ENCODE measurements at places on chromosomes 2 and 18.

DNA sequence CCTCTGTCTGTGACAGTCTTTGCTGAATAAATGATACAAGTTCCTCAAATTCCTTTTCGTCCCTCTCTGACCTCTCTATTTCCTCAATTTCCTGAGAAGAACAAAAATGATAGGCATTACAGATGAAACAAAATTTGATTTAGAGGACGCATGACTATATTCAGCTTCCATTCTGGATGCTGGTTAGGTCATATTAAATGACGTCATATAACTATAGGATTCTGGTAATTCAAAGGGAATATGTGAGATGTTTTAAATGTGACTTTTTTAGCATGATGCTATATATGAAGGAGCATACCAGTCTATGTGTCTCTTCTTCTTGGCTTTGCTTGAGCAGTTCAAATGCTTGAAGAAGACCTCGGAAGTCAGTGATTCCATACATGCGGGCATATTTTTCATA lies 102.3 kb downstream of the TTN start:
- DNase-seq = no peak

- no peak for DNase-seq
Measured at GRCh38 chr2:25606892-25607291, 66.5 kb downstream of the DTNB start.

DNA sequence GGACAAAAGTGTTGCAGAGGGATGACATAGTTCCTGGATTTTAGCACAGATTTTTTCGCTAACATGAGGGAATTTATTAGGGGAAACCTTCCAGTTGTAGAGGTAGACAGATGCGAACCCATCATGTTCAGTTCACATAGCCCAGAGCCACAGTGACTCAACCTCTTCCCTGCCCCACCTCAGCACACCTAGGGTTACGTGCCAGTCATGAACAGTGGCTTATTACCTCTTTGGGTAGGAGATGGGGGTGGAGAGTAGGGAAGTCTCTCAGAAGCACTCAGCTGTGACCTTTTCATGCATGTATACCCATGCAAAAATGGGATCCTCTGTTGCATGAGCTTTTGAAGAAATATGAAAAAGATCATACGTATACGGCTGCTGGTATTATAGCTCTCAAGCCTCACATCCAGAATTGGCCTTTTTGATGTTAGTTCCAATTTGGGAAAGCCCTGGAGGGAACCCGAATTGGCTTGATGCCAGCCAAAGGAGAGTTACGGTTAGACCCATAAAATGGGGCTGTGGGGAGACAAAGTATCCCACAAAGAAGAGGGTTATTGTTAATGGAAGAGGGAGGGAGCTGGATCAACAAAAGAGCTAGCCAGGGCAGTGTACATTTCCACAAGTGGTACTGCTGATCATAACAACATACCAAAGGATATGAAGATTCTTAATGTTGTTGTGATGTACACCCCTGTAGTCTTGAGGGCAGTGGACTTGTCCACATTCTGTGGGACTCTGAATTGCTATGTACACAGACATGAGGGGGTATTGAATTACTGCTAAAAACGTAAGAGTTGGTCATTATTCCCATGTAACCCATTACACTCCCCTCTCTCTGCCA lies 4.9 kb downstream of the TANC1 start:
- no peak for DNase-seq

GRCh38 chr18:46711444-46711863 lies 45.4 kb downstream of the ST8SIA5 start:
- no peak for DNase-seq

DNA sequence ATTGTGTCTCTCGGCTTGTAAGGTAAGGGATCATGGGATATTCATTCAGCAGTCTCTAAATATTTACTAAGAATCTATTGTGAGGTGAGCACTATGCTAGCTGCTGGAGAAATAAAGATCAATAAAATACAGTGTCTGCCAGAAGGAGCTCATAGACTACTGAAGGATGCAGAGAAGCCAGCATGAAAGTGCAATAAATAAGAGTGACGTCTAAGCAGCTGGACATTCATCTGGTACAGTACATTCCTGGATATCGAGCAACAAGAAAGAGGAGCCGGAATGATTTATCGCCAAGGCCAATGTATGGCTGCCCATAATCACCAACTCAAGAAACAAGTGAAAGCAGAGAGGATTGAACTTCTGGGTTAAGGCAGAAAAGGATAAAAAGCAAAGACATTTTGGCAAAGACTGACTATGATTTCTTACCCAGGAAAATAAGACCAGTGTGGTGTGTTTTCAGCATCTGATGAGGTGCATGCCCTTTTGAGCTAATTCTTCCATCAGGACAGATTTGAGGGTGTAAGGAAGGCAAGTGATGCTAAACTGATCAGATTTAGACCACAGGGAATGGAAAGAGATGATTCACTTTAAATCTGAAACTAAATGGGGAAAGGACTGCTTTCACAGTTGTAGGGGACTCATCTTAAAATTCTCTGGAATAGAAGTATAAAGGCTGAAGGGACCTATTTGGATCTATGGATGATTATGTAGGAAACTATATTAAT lies 18.7 kb upstream of the LMAN1 start:
- DNase-seq = no peak

- DNase-seq = no peak
Measured at GRCh38 chr2:149296031-149296430, 34.4 kb upstream of the LYPD6 start.

DNA sequence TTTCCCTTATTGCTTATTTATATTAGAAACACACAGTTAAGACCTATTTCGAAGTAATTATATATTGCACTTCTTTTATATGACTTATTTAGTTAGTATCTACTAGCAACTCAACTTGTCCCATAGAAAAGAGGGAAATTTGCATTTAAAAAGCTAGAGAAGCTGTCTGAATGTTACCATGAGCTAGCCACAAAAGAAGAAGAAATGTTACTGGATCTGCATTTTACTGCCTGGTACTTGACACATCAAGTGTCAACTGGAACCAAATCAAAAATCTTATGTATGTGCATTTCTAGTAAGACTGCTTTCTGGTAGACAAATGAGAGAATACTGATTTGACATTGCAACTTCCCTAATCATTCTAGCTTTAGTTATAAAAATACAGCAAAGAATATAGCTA lies 424.6 kb upstream of the VRK2 start:
- no peak for DNase-seq

- DNase-seq = no peak
Measured at GRCh38 chr2:211513446-211513845, 957.0 kb downstream of the CPS1 start.

- no peak for DNase-seq
Measured at GRCh38 chr2:213285404-213285803, 1.1 kb downstream of the SPAG16 start.

DNA sequence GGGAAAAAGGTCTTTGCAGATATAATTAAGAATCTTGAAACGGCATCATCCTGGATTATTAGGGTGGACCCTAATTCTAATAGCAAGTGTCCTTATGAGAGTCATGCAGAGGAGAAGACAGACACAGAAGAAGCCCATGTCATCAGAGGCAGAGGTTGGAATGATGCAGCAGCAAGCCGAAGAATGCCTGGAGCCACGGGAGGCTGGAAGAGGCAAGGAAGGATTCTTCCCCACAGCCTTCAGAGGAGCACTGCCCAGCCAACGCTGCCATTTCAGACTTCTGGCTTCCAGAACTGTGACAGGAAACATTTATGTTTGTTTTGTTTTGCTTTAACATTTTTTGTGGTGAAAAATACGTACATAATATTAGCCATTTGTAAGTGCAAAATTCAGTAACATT lies 72.3 kb downstream of the MCFD2 start:
- no peak for DNase-seq

GRCh38 chr2:40430776-40431599 lies 20.9 kb downstream of the SLC8A1 start:
- no peak for DNase-seq

- no peak for DNase-seq
Measured at GRCh38 chr2:234478121-234478858, 18.6 kb downstream of the ARL4C start.

GRCh38 chr2:610491-610890 lies 66.7 kb downstream of the TMEM18 start:
- no peak for DNase-seq

DNA sequence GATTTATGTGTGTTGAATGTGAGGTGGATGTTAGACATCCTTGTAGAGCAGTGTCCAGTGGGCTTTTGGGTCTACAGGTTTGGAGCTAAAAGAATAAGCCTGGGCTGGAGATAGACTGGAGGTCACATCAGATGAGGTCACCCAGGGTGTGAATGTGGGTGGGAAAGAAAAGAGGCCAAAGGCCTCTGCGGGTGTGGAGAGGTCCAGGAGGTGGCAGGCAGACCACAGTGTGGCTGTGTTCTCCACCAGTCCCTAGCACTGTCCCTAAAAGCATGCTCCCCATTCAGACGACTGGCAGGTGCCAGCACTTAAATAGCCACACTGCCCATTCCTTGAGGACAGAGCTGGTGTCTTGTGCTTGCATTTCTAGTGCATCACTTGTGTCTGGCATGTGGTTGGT lies 4.1 kb downstream of the ATG4B start:
- DNase-seq = no peak

- no peak for DNase-seq
Measured at GRCh38 chr2:10260130-10260529, 42.6 kb upstream of the HPCAL1 start.

DNA sequence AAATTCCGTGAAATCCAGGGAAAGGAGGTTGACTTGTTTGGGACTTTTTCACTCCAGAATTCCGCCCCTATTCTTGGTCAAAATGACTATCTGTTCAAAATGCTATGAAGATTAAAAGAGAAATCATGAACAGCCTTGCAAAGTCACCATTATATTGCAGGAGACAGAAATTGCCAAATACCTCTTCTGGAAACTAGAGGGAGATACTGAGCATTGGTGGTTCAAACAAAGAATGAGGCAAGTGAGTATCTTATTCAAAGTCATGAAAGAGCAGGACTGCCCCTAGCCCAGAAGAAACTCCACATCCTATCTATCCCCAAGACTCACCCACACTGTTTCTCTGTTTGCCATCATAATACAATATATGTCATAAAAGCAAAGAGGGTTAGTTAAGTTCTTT lies 862.3 kb upstream of the POU3F3 start:
- no peak for DNase-seq

GRCh38 chr18:74438091-74438490 lies 19.0 kb downstream of the DIPK1C start:
- no peak for DNase-seq

GRCh38 chr2:77270433-77270832 lies 251.7 kb downstream of the LRRTM4 start:
- no peak for DNase-seq

- no peak for DNase-seq
Measured at GRCh38 chr18:13288509-13289133, 70.1 kb downstream of the LDLRAD4 start.

DNA sequence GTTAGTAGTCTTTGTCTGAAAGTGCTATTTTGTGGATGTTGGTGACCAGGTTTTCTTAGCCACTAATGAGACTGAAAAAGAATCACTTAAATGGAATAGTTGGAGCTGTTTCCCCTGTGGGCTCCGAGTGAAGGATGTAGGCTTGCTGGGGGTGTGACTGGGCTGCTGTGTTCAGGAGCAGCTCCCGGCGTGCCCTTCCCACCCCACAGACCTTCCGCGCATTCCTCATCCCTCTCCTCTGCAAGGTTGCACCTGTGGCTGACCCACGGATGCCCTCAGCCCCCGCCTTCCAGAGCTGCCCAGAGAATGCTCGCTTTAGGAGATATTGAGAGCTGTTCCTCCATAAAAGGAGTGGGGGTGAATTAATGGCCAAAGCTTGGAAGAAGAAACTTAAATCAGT lies 174.3 kb downstream of the LDLRAD4 start:
- DNase-seq = no peak

GRCh38 chr2:200968162-200968561 lies 4.7 kb upstream of the ORC2 start:
- no peak for DNase-seq

DNA sequence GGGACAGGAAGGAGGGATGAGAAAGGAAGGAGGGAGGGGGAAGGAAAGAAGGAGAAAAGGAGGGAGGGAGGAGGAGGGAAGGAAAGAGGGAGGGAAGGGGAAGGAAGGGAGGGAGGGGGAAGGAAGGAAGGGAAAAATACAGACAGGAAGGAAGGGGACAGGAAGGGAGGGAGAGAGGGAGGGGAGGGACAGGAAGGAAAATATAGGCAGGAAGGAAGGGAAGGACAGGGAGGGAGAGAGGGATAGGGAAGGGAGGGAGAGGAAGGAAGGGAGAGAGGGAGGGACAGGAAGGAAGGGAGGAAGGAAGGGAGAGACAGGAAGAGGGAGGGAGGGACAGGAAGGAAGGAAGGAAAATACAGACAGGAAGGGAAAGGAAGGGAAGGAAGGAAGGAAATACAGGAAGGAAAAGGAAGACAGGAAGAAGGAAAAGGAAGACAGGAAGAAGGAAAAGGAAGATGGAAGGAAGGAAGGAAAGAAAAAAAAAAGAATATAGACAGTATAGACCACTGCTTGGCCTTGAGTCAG lies 63.6 kb downstream of the FEZ2 start:
- no peak for DNase-seq

GRCh38 chr2:133673305-133673905 lies 105.1 kb upstream of the NCKAP5 start:
- no peak for DNase-seq

- DNase-seq = no peak
Measured at GRCh38 chr18:47261902-47262300, 10.4 kb upstream of the SKOR2 start.

- no peak for DNase-seq
Measured at GRCh38 chr2:165675551-165675968, 118.5 kb downstream of the GALNT3 start.

- DNase-seq = no peak
Measured at GRCh38 chr18:49227441-49228165, 232.8 kb downstream of the DYM start.

DNA sequence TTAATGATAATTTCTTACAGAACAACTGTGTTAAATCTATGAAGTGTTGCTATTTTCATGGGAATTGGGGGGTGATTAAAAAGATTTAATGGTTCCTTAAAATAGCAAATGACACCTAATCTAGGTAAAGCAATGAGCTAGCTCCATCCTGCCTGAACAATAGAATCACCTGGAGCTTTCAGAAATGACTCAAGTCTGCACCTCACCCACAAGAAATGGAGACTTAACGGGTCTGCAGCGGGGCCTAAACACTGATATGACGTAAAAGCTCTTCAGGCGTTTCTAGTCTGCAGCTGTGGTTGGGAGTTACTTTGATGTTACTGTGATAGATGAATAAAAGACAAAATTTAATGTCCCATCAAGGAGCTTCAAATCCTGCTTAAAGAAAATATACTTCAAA lies 328.2 kb downstream of the RND3 start:
- no peak for DNase-seq

DNA sequence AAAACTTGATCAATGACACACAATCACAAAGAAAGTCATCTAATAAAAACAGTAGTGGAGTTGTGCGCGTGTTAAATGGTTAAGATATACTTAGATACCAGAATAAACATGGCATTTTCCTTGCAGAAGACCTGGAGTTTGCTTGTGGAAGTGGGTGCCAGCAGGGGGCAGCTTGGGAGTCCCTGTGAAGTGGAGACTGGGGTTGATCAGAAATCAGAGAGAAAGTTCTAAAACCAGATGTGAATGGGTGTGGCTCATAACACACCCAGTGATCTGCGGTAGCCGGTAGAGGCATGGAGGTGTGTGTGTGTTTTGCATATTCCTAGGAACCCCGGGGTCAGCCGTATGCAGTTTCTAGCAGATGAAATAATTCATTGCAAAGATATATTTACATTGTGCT lies 300.1 kb upstream of the TRIB2 start:
- peak; percentile 25 for DNase-seq

Measured in GM12864 (cell line).